ENCODE measurements at places on chromosomes 5 and 9.

- DNase-seq = no peak
Observed at GRCh38 chr5:72110394-72111013, 3.2 kb downstream of the MAP1B start.

DNA sequence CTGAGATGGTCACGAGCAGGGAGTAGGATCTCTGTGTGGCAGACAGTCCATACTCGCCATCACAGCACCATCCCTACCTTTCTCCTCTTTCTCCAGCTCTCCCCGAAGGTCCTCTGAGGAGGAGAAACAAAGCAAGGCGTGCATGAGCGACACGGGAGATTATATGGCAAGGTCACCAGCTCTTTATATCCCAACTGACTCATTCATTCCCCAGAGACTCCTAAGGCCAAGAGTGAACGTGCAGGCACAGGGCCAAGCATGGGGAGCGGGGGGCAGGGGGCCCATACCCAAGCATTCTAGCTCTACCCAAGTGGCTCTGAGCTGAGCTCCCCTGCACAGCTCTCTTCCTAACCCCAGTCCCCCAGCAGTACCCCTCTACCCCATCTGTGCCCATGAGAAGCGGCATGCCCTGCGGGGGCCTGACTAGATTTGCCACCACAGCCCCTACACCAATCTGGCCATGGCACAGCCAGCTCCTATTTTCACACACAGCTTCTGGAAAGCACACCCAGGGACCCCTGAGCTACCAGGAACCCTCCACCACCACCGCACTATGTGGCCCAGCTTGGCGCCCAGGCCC, 6.8 kb downstream of the TRIM7 start:
- no peak for DNase-seq

GRCh38 chr5:157033071-157033583, 25.8 kb downstream of the HAVCR1 start:
- DNase-seq = no peak

DNA sequence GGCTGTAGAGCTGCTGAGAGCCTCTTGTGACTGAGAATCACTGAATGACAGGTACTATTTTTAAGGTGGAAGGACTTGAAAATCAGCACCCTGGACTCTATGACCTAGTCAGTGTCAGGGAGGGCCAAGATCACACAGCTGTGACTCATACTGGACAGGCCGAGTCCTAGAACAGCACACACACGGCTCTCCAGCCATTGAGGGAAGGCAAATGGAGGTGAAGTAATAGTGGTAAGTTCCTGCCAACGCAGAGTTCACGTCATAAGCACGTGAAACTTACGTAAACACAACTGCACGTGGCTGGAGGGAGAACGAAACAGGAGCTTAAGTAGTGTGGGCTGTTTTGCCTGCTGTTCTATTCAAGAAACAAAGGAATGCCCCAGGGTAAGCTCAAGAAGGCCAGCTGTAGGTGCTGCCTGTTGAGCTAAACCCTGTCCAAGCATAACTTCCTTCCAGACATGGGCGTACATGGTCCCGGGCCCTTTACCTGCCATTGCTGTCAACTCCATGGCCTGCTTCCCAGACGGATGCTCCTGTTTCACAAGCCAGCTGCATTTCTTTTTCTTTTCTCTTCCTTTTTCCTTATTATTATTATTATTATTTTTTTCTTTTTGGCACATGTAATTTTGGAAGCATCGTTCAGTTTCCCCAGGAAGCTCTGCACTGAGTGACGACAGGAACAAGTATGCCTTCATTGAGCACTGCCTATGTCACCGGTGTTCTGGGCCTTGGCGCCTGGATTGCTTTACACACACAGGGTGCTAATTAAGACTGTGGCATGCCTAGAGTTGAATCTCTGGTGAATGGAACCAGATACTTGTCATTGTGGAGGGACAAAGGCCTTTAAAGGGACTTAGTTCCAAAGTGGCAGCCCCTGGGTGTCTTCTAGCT, 10.2 kb upstream of the LCP2 start:
- DNase-seq = peak; percentile 64

GRCh38 chr9:95502248-95502647, 14.5 kb downstream of the PTCH1 start:
- no peak for DNase-seq

GRCh38 chr9:13575558-13575957, 296.1 kb upstream of the MPDZ start:
- no peak for DNase-seq

DNA sequence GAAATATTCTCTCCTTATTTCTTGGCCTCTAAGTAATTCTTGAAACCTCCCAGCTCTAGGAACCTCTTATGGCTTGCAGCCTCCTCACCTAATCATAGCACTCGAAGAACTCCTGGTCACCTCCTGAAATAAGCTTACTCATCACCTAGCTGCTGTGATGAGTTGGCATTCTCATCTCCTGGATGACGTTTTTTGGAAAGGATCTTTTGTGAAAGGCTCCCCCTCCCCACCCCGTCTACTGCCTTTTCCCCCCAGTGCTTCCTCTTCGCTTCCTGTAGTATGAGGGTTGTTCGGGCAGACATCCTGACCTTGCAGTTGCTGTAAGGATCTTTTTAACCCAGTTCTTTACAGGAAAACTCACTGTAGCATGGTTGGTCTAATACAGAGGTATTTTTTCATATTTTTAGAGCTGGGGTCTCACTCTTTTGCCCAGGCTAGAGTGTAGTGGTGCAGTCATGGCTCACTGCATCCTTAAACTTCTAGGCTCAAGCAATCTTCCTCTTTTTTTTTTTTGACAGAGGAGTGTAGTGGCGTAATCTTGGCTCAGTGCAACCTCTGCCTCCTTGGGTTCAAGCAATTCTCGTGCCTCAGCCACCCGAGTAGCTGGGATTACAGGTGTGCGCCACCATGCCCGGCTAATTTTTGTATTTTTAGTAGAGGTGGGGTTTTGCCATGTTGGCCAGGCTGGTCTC, 41.8 kb downstream of the ARHGAP26 start:
- no peak for DNase-seq

DNA sequence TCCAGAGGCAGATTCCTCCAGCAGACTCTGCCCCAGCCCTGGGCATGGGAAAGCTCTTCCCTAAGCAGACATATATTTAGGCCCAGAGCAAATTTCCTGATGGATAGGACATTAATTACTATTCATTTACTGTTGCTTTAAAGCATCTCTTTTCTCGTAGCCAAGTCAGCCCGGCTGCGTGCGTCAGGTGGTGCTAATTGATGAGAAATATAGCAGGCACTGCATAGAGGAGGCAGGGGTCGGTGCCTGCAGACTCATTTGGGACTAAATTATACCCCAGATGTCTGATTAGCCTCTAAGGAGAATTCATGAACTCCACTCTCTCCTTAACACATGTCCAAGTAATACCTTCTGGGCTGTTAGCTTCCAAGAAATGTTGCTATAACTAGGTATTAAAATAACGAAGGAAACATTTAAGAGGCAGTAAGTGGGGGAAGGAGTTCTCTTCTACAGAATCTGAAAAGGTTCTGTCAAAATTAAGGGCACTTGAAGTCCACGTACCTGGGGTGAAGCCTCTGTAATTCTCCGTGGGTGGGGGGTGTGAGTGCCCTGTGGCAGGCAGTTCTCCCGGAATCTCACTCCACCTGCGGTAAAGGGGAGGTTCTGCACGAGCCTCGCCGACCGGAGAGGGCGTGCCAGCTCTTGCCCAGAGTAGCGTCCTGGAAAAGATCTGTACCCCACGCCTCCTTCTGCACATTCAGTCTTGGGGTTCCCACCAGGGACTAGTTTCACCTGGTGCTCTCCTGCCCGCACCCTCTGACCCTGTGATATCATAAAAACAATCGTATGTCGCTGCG, 115.9 kb upstream of the FCN2 start:
- DNase-seq = no peak

DNA sequence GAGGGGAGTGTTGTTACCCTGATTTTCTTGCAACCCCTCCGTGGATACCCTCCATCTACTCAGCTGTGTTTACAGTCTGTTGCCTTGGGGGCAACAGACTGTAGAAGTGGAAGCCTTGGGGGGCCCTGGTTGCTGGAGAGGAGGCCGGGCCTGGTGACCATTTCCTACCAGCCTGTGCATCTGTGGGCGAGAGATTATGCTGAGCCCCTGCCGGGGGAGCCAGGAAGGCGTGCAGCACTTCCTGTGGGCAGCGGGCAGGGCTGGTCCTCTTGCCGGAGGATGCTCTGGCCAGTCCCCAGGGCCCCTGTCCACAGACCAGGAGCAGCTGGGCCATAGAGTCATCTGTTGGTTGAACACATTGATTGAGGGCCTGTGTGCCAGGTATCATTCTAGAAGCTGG, 11.1 kb downstream of the ERGIC1 start:
- DNase-seq = no peak

- peak; percentile 62 for DNase-seq
Observed at GRCh38 chr5:121949885-121950284, 11.9 kb upstream of the SRFBP1 start.

DNA sequence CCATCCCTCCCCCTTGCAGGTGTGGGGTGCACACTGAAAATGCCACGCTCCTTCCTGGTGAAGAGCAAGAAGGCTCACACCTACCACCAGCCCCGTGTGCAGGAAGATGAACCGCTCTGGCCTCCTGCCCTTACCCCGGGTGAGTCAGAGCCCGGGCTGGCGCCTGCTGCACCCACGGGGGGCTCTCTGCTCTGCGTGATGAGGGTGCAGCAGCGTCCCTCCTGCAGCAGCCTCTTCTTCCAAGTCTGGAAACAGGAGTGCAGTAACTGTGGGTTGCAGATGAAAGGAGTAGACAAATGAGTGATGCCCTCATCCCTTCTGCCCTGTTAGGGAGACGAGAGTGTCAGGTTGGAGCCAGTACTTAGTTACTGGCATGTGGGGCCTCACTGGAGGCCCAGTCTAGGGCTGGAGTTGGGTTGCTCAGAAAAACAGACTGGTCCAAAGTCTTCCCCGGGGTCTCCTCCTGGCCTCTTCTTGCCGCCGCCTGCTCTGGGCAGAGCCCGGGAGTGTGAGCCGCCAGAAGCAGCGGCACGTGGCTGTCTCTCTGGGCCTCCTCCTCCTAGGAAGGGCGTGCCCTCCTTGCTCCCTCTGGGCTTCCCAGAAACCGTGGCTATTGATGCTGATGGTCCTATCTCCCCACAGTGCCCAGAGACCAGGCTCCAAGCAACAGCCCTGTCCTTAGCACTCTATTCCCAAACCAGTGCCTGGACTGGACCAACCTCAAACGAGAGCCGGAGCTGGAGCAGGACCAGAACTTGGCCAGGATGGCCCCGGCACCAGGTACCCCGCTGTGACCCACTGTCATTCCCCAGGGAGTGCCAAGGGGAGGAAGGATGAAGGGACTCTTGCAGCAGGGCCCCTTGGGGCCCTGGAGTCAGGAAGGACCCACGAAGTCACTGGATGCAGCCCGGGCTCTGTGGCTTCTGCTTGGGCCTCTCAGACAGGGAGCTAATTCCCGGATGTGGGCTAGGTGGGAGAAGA, 8.4 kb downstream of the GFI1B start:
- no peak for DNase-seq

DNA sequence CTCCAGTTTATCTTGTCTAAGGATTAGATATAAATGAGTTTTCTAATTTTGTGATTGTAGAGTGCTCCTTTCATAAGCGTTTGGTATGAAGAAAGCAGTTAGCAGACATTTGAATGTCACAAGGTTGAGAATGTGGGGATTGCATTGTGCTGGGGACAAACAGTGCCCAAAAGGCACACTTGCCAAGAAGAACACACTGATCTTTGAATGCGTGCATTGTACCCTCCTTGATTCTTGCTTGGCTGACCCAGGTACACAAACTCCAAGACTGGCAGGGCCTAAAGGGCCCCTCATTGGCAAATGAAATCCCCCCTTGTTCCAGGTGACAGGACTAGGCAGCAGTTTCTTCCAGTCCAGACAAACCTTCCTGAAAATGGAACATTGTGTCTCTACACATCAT, 96.9 kb upstream of the LIFR start:
- no peak for DNase-seq

DNA sequence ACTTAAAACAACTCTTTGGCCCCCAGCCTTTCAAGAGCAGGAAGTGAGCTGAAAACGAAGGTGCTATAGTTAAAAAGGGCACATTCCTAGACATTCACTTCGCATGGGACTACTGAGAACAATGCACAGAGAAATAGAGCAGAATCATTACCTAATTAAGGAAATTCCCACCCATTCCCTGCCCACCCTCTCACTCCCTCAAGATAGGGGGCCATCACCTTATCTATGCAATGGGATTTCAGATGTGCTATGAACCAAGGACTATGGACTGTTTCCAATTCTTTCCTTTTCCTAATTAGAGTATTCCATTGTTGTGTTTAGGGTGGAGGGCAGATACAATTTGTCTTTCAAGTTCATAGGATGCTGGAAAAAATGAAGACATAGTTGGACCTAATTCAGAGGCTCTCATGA, 476.8 kb downstream of the CETN3 start:
- DNase-seq = no peak

DNA sequence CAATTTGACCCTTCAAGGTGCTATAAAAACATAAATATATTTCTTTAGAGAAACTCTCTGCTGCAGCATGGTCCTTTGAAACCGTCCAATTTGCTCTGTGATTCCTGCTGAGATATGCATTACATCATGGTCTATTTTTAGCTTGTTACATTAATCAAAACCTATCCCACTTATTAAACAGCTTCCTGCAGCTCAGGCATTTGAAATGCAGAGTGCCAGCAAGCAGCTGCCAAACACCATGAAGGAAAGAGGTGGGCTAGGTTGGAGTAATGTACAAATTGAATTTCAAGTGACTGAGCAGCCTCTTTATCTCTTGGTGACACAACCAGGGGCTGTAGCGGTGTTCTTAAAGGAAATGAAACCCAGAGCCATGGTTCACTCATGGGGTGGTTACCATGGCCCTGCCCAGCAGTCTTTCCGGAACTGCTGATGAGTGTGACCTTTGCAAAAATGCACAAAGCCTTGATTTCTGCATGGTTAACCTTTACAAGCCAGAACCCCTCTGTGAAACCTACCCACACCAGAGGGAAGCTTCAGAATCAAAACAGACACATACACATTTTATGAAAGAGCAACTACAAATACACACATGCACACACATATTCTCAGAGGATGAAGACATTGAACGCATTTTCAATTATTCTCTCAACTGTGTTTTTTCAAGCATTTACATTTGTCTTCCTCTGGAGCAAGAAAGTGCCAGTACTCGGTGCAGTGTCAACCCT, 155.8 kb upstream of the ZNF608 start:
- DNase-seq = peak; percentile 29

GRCh38 chr9:127855522-127855921, 1.1 kb upstream of the ENG start:
- DNase-seq = no peak

GRCh38 chr9:108108280-108108851, 618.8 kb upstream of the KLF4 start:
- peak; percentile 50 for DNase-seq

- DNase-seq = peak; percentile 49
Observed at GRCh38 chr9:34633851-34634550, 3.6 kb downstream of the SIGMAR1 start.

DNA sequence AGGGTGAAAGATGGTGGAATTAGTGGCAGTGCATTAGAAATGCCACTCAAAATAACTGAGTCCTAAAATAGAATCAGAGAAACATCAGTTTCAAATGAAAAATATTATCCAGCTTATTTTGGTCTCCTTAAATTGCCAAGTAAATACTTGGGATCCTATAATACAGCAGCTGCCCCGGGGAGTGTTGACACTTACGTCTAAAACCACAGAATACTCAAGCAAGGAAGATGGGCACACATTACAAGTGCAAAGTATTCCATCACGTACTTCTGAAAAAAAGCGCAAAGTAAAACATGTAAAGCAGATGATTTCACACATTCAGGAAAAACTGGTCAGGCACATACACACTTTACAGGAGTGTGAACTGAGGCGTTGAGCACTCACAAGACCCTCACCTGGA, 2.4 kb upstream of the ARHGEF37 start:
- DNase-seq = no peak

GRCh38 chr5:124453221-124454051, 293.0 kb downstream of the ZNF608 start:
- peak; percentile 90 for DNase-seq

- no peak for DNase-seq
Observed at GRCh38 chr5:33936381-33937016, at the start of gene RXFP3. Gene RXFP3 (plus strand): TSS chr5:33936386. CDS start chr5:33936741, 355 bp downstream.

Measured in HCEC 1CT (cell line).